Skin of body (tissue), 3 donors: ENCODE measurements at places on chromosomes 3 and 15. TPM values are rescaled to one million over a fixed set of nuclear protein-coding genes. Genes with fewer than 3 reads are reported as not detected.

DNA sequence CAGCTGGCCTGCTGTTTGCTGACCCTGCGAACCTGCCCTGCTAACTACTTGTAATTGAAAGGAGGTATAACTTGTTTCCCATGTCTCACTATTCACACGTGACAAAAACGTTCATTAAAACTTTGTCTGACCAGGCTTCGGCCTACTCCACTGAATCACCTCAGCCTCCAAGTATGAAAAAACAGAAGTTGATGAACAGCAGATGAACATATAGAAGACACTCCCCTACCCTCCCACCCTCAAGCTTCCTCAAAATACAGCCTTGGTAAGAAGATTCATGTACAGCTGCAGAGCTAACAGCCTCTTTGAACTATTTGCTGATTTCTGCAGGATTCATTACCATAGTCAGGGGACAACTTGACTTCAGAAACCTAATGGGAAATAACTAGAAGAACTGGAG, 10.7 kb downstream of the RBM15B start:
- no peak for DNase-seq

DNA sequence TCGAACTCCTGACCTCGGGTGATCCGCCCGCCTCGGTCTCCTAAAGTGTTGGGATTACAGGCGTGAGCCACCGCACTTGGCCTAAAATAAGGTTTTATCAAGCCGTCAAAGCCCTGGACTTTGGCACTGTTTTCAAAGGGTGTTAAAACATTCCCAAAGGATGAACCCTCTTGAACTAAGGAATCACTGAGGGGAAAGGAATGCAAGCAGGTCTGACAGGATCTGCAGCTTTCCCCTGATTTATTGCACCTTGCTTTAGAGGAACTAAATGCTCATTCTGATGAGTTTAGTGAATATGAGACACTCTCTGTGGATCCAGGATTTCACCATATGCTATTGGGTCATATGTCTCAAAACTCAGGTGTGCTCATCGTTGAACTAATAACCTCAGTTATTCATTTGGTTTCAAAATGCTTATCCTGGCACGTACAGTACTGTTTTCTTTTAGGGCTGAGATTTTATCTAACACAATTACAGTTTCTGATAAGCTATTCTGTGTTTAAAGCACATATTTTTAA, 63.0 kb upstream of the TSC22D2 start:
- peak; percentile 40 for DNase-seq

GRCh38 chr3:44952689-44953088, 23.3 kb downstream of the ZDHHC3 start:
- no peak for DNase-seq

DNA sequence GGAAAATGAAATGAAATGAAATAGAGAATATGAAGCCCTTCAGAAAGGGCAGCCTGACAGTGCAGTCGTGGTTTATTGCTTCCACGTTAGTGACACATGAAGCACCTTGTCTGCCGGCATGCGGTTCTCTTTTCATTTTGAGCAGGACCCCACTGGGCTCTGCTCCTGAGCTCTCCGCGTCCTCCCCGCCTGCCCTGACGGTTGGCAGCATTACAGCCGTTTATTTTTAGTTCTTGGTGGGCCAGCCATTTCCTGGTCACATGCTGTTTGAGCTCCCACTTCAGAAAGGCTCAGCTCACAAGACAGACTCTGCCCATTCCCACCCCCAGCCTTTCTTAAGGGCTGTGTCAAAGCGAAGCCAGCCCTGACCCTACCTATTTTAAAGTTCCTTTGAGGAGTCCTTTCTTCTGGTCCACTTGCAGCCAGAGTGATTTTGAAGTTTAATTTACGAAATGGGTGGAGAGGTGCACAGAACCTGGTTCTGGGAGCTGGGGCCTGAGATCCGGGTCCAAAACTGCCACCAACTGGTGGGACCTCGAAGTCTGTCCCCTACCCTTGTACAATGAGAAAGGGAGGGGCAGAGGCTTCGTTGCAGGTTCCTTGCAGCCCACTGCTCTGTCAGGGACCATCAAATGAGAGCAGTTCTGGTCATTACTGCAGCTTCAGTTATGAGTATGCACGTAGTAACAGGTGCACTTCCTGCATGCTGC, 60.1 kb downstream of the MGLL start:
- DNase-seq: no peak

The ACTC1 gene
- total RNA-seq: 126 TPM

DNA sequence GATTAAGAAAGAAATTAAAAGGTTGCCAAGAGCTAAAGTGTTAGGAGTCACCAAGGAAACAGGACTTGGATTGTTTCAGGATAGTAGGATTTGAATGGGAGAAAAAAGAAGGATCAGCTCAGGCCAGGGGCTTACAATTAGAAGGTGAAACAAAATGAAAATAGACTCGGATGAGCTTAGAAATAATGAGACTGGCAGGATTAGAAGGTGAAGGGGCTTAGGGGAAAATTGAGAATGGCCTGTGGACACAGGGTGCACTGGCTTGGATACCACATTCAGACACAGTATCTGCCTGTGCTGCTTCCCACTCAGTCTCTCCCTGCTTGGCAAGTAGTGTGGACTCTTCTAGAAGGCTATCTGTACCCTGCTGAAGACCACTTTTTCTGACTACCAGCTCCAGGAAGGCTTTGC, 206.1 kb upstream of the ATP10A start:
- DNase-seq: no peak

- no peak for DNase-seq
These were observed 16.9 kb downstream of the CCR4 start for GRCh38 chr3:32968166-32968919.

- no peak for DNase-seq
These were observed 354.6 kb upstream of the SATB1 start for GRCh38 chr3:18779704-18780103.

- DNase-seq: no peak
These were observed 51.1 kb downstream of the SERP1 start for GRCh38 chr3:150495149-150495548.

- DNase-seq: no peak
These were observed 17.7 kb downstream of the AMOTL2 start for GRCh38 chr3:134356411-134357040.

The RBMS3 gene
- total RNA-seq: 111 TPM

DNA sequence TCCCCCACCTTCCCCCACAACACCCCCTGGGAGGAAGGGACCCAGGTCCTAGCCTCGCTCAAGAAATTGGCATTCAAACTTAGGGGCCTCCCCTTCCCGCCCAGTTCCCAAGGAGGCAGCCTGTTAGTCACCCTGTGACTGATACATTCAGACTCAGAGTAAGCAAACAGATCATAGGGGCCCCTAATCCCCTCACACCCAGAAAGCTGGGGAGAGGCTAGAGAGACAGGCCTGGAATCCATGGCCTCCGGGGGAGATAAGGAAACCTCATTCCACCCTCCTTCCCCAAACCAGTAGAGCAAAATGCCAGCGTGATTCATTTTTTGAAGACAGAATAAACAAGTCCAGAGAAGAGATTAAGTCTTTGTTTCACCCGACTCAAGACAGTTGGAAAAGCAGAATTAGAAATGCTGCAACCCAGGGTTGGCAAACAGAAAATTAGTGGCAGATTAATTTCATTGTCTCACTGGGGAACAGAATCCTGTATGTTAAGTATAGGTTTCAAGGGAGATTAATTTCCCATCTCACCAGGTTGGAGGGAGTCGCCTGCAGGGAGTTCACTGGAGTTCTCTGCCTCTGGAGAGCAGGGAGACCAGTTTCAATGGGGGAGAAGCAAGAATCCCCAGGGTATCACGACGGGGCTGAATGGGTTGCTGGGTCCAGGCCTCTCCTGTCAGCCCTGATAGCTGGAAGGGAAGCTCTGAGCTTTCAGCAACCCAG, 268.3 kb downstream of the UACA start:
- no peak for DNase-seq

DNA sequence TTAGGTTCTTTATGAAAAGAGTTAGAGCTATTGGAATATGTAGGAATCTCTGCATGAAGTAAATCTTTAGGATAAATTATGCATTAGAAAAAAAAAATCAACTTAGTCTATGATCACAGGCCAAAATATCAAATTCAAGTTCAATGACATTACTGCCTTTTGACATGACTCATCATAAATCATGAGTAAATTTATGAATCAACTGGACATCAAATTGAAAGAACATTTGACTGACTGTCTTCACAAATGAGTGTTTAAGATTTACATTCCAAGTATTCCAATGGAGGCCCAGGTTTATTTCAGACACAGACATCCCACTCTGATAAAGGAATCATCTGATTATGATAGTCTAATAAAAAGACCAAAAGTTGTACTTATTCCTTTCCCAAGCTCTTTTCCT, 192.8 kb upstream of the TTC14 start:
- no peak for DNase-seq

DNA sequence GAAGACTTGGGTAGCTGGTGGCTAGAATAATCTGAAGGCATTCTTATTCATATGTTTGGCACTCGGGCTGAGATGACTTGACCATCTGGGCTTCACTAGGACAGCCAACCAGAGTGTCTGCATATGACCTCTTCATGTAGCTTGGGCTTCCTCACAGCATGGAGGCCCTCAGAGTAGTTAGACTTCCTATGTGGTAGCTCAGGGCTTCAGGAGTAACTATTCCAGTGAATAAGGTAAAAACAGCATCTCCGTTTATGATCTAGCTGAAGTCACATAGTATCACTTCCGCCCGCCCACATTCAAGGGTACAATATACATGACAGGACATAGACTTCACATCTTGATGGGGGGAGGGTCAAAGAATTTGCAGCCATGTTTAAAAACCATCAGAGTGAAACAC, 18.9 kb upstream of the CMTM8 start:
- DNase-seq: no peak

The LRRIQ4 gene
- total RNA-seq: not detected

The BSN gene
- 0.39 TPM for total RNA-seq

The GP5 gene
- 0.39 TPM for total RNA-seq
